ENCODE measurements at places on chromosomes 1 and 21. TPM values are rescaled to one million over a fixed set of nuclear protein-coding genes. Genes with fewer than 3 reads are reported as not detected.

The PDZK1 gene
- total RNA-seq, result 0.64 TPM

The TMEM269 gene
- total RNA-seq, result 0.98 TPM

The ERICH3 gene
- not detected for total RNA-seq

The SELL gene
- 1.4 TPM for total RNA-seq

The TMEM82 gene
- total RNA-seq, result not detected

DNA sequence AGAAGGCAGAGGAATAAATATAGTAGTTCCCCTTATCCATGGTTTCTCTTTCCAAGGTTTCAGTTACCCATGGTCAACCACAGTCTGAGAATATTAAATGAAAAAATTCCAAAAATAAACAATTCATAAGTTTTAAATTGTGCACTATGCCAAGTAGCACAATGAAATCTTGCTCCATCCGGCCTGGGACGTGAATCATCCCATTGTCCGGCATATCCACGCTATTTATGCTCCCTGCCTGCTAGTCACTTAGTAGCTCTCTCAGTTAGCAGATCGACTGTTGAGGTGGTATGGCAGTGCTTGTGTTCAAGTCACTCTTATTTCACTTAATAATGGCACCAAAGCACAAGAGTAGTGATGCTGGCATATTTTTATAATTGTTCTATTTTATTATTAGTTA is 58.6 kb upstream of the ARHGAP29 start:
- no peak overlapping the region for H3K4me3 ChIP-seq
- no peak for DNase-seq
- H3K4me1 ChIP-seq, result peaks cover 14% of the 10 kb centered on the region
- H3K36me3 ChIP-seq, result no peaks in the 10 kb centered on the region
- no peaks in the 10 kb centered on the region for H3K27me3 ChIP-seq
- H3K27ac ChIP-seq, result no peak overlapping the region

The KPRP gene
- not detected for total RNA-seq

The RORC gene
- not detected for total RNA-seq

The NHLH2 gene
- total RNA-seq, result 1.9 TPM

The NR0B2 gene
- total RNA-seq, result not detected

Data from mesothelial cell of epicardium (in vitro differentiated cells).